Activated B cell treated with CpG ODN at 0.5 μM for 24 hours (primary cell): ENCODE measurements at places on chromosomes 6 and 20. TPM values are rescaled to one million over a fixed set of nuclear protein-coding genes. Genes with fewer than 3 reads are reported as not detected.

The LHFPL5 gene
- total RNA-seq, result not detected in 2 replicates

DNA sequence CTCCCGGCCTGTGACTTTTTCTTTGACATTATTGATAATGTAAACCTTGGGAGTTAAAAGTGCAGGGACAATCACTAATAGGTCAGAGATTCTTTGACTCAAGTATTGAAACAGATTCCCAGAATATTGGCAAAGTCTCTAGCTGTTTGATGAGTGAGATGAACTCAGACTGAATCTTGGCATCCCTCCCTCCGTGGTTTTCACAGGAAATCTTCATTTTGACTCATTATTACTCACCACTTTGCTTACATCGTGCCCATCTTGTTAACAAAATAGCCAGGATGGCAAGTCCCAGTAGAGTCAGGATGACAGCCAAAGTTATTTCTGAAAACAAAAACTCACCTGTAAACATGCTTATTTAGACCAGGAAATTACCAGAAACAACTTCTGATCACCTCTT lies 2.0 kb downstream of the TSBP1 start:
- H3K4me1 ChIP-seq, result no peaks in the 10 kb centered on the region
- no peak overlapping the region for H3K4me3 ChIP-seq
- no peak for DNase-seq

DNA sequence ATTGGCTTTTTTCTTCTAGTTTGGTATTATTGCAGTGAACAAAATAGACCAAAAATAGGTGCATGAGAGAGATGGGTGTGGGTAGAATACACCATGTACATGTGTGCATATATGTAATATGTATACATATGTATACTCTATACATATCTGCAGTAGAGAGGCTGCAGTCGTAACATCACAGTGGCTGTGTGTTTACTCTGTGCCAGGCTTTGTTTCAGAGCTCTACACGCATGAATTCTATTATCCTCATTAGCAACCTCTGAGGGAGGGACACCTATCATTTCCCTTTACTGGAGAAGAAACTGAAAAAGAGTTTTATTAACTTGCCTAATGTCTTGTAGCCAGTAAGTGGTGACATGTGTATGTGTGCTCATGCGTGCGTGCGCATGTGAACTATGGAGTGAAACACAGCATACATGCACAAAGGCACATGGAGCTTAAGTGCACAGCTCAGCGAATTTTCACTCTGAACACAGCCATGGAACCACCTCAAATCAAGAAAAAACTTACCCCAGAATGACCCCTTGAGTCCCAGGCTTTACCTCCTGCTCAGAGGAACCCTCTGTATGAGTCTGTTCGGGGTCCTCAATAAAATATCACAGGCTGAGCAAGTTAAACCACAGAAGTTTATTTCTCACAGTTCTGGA lies 452.5 kb downstream of the CDH26 start:
- H3K27me3 ChIP-seq, result no peaks in the 10 kb centered on the region
- H3K4me1 ChIP-seq, result no peaks in the 10 kb centered on the region
- H3K36me3 ChIP-seq, result no peaks in the 10 kb centered on the region
- no peak overlapping the region for H3K27ac ChIP-seq
- no peak for DNase-seq

The NRN1 gene
- total RNA-seq, result 0.12 TPM in 1 of 2 replicates, not detected in the other

DNA sequence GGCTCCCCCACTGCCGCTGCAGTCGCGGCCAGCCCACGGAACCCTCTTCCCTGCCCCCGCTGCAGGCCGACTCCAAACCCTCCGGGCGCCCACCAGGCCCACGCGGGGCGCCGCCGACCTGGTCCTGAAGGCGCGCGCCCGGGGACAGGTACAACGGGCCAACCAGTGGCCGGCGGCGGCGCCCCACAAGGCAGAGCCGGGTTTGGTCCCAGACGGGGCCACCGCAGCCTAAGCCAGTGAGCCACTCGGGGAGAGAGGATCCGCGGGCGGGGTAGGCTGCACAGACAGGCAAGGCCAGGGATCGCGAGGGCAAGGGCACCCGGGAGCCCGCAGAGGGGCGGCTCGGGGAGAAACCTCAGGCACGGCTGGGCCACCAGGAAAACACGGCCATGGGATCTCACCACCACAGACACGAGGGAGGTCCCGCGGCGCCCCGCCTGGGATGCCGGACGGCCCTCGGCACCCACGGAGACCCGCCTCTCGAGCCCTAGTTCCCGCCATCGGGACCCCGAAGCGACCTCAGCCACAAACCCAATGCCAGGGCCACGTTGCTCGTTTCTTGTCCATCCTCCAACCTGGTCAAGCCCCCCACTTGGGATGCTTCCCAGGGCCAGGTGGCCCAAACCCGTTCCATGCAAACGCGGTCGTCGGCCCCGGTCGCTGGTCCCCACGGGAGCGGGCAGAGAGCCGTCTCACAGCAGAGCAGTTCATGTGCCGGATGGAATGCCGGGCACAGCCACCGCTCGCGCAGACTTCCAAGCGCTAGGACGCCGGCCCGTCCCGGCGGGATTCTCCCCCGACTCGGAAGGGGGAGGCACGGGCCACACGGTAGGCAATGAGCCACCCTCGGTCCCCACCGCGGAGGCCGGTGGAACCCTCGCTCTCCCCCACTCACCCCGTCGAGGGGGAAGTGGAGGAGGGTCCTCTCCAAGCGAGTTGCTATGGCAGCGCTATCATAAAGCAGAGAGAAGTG lies 1956.6 kb upstream of the DEFB115 start:
- no peaks in the 10 kb centered on the region for H3K4me1 ChIP-seq
- no peak overlapping the region for H3K27ac ChIP-seq

- DNase-seq, result peak; percentile 37
- H3K4me1 ChIP-seq, result peaks cover 44% of the 10 kb centered on the region
- peak overlapping the region; percentile 73 for H3K27ac ChIP-seq
These were observed 855 bp upstream of the GFOD1 start for GRCh38 chr6:13488015-13488895.

The MYL9 gene
- total RNA-seq, result 5.4 and 8.0 TPM in 2 replicates

The MDC1 gene
- total RNA-seq, result 62.4 and 65.6 TPM in 2 replicates

DNA sequence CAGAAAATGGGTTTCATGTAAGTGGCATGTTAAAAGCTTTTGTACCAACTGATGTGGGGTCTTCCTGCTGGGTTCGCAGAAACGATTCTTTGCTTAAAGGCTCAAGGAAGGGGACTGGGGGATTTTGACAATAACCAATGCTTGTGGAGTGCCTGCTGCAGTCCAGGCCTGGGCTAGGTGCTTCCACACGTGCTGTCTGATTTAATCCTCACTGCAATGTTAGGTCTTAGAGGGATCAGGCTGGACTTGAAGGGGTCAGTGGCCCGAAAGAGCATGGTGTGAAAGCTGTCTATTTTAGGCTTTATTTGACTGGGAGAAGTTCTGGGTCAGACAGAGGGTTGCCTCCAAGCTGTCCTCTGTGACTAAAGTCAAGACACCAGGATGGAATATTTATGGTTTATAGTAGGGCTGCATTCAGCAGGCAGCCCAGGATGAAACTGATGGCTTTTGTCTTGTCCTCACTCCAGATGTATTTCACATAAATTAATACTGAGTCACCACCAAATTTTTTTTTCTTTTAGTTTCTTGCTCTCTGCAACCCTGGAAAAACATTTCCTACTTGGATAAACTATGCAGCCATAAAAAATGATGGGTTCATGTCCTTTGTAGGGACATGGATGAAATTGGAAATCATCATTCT lies 219.1 kb downstream of the ZMYND8 start:
- H3K4me3 ChIP-seq, result no peak overlapping the region
- no peak for DNase-seq
- H3K27ac ChIP-seq, result no peak overlapping the region
- no peaks in the 10 kb centered on the region for H3K36me3 ChIP-seq
- no peaks in the 10 kb centered on the region for H3K4me1 ChIP-seq

The MCM9 gene
- total RNA-seq, result 33.3 and 37.0 TPM in 2 replicates

GRCh38 chr20:25623225-25623735 lies 534 bp downstream of the NANP start:
- peak overlapping the region; percentile 92 for H3K4me3 ChIP-seq
- H3K36me3 ChIP-seq, result peaks cover 9% of the 10 kb centered on the region
- H3K27me3 ChIP-seq, result no peaks in the 10 kb centered on the region
- peaks cover 25% of the 10 kb centered on the region for H3K4me1 ChIP-seq

The HLA-DOB gene
- total RNA-seq, result 95.6 and 101 TPM in 2 replicates

DNA sequence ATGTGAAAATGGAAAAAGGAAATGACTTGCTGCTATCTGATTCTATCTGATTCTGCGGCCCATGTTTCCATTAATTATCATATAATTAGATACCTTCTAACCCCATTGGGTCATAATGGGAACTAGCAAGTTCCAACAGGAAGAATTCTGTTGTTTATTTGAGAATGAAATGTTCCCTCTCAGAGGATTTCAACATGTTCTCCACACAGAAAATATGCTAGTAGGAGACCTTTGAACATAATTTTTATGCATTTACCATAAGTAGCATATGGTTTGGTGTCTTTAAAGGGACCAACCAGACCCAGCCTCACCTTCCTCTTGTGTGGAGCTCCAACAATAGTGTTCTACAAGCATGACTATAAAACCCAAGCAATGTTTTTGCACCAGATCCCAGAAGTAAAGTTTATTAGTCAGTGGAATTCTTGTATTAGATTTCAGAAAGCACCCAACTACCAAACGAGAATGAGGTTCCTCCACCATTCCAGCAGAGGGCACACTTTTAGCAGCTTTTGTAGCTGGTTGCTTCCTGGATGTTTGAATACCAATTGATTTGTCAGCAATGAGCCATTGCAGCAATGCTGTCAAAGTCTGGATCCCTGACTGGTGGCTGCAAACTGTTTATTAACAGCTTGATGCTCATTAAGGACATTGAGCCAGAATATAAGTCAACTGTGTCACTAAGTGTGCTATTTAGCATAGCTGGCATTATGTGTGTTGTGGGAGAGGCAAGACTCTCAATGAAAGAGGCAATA lies 143.6 kb upstream of the GJE1 start:
- no peak for DNase-seq
- no peaks in the 10 kb centered on the region for H3K4me1 ChIP-seq
- no peaks in the 10 kb centered on the region for H3K27me3 ChIP-seq
- H3K4me3 ChIP-seq, result no peak overlapping the region
- no peak overlapping the region for H3K27ac ChIP-seq
- no peaks in the 10 kb centered on the region for H3K36me3 ChIP-seq

The SLC35D3 gene
- not detected in 2 replicates for total RNA-seq

DNA sequence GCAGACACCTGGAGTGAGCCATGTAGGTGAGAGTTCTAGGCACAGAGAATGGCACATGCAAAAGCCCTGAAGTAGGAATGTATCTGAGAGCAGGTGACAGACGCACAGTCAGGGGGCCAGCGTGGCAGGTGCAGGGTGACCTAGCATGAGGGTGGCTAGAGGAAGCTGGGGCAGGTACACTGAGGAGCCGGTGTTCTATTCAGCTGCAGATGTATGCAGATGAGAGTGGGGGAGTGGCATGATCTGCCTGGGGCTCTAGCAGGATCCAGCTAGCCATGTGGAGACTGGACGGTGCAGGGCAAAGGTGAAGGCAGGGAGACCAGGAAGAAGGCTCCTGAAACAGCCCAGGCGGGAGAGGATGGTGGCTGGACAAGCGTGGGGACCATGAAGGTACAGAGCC lies 10.7 kb downstream of the PEDS1 start:
- no peak overlapping the region for H3K27ac ChIP-seq
- H3K36me3 ChIP-seq, result peaks cover 45% of the 10 kb centered on the region
- no peak overlapping the region for H3K4me3 ChIP-seq

- H3K4me3 ChIP-seq, result no peak overlapping the region
- no peaks in the 10 kb centered on the region for H3K4me1 ChIP-seq
- H3K27ac ChIP-seq, result no peak overlapping the region
- H3K36me3 ChIP-seq, result no peaks in the 10 kb centered on the region
- DNase-seq, result no peak
- H3K27me3 ChIP-seq, result peaks cover 25% of the 10 kb centered on the region
These were observed 47.6 kb downstream of the GRM4 start for GRCh38 chr6:34098045-34098936.

GRCh38 chr6:18601516-18602020 lies 214.4 kb downstream of the RNF144B start:
- no peak overlapping the region for H3K27ac ChIP-seq
- H3K4me1 ChIP-seq, result peaks cover under 1% of the 10 kb centered on the region
- no peak overlapping the region for H3K4me3 ChIP-seq
- H3K36me3 ChIP-seq, result no peaks in the 10 kb centered on the region
- H3K27me3 ChIP-seq, result peaks cover 12% of the 10 kb centered on the region

GRCh38 chr6:35148167-35148741 lies 7.1 kb upstream of the TCP11 start:
- H3K27ac ChIP-seq, result no peak overlapping the region
- H3K27me3 ChIP-seq, result peaks cover 17% of the 10 kb centered on the region
- no peak for DNase-seq
- no peaks in the 10 kb centered on the region for H3K36me3 ChIP-seq
- H3K4me1 ChIP-seq, result no peaks in the 10 kb centered on the region

The RSPH4A gene
- total RNA-seq, result 0.39 and 0.40 TPM in 2 replicates

GRCh38 chr6:42694586-42694985 lies 27.8 kb downstream of the PRPH2 start:
- no peaks in the 10 kb centered on the region for H3K27me3 ChIP-seq
- DNase-seq, result no peak
- peaks cover 51% of the 10 kb centered on the region for H3K36me3 ChIP-seq
- H3K4me1 ChIP-seq, result peaks cover 15% of the 10 kb centered on the region

- no peaks in the 10 kb centered on the region for H3K36me3 ChIP-seq
- H3K4me3 ChIP-seq, result no peak overlapping the region
- no peak for DNase-seq
- H3K27me3 ChIP-seq, result no peaks in the 10 kb centered on the region
- no peaks in the 10 kb centered on the region for H3K4me1 ChIP-seq
These were observed 373.4 kb upstream of the NOX3 start for GRCh38 chr6:155828989-155829388.

The DEFB123 gene
- total RNA-seq, result not detected in 2 replicates

GRCh38 chr6:116087437-116088027 lies 13.1 kb upstream of the NT5DC1 start:
- H3K4me3 ChIP-seq, result peak overlapping the region; percentile 62
- no peaks in the 10 kb centered on the region for H3K27me3 ChIP-seq
- no peaks in the 10 kb centered on the region for H3K36me3 ChIP-seq
- H3K4me1 ChIP-seq, result peaks cover 34% of the 10 kb centered on the region

The ADTRP gene
- 1.4 and 2.0 TPM in 2 replicates for total RNA-seq

GRCh38 chr6:71287038-71287437 lies 1.6 kb upstream of the OGFRL1 start:
- H3K36me3 ChIP-seq, result peaks cover 5% of the 10 kb centered on the region
- H3K4me3 ChIP-seq, result peak overlapping the region; percentile 82
- H3K27ac ChIP-seq, result peak overlapping the region; percentile 93
- H3K4me1 ChIP-seq, result peaks cover 47% of the 10 kb centered on the region
- H3K27me3 ChIP-seq, result no peaks in the 10 kb centered on the region
- DNase-seq, result no peak

- DNase-seq, result no peak
- no peaks in the 10 kb centered on the region for H3K4me1 ChIP-seq
- no peaks in the 10 kb centered on the region for H3K27me3 ChIP-seq
- H3K4me3 ChIP-seq, result no peak overlapping the region
These were observed 167.4 kb downstream of the HDGFL1 start for GRCh38 chr6:22736740-22737139.

The BPIFA1 gene
- not detected in 2 replicates for total RNA-seq

- no peak for DNase-seq
- H3K27me3 ChIP-seq, result no peaks in the 10 kb centered on the region
- H3K36me3 ChIP-seq, result peaks cover 2% of the 10 kb centered on the region
- H3K4me1 ChIP-seq, result no peaks in the 10 kb centered on the region
These were observed 102.0 kb upstream of the RUNX2 start for GRCh38 chr6:45226081-45226480.

- H3K27ac ChIP-seq, result no peak overlapping the region
- DNase-seq, result no peak
- H3K27me3 ChIP-seq, result peaks cover 42% of the 10 kb centered on the region
These were observed 6.9 kb upstream of the RBPJL start for GRCh38 chr20:45299786-45300185.

The MAP1LC3A gene
- 1.6 TPM in 2 replicates for total RNA-seq

The POU3F2 gene
- total RNA-seq, result not detected in 2 replicates

- DNase-seq, result no peak
- no peaks in the 10 kb centered on the region for H3K27me3 ChIP-seq
- peaks cover 21% of the 10 kb centered on the region for H3K36me3 ChIP-seq
- no peak overlapping the region for H3K27ac ChIP-seq
- peaks cover 7% of the 10 kb centered on the region for H3K4me1 ChIP-seq
These were observed 15.3 kb downstream of the TLDC2 start for GRCh38 chr20:36891211-36891610.
